ENCODE measurements at places on chromosomes 16 and 17.

DNA sequence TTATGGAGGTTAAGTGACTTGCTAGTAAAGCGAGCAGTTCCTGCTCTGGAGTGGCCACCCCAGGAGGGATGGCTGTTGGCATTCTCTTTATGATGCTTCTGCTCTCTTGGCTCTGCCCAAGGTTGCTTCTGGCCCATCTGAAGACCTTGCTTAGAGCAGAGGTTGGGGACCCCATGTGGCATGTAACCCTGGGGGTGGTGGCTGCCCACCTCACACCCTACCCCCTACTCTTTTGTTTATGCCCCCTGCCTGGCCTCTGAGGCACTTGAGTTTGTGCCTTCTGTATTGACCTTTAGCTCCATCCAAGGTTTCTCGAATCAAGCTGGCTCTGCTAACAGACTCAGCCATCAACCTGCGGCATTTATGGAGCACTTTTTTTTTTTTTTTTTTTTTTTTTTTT is 214.6 kb downstream of the MSI2 start:
- no peaks in the 10 kb centered on the region for H3K36me3 ChIP-seq
- no peak for DNase-seq
- no peak overlapping the region for H3K27ac ChIP-seq
- H3K4me1 ChIP-seq: peaks cover 10% of the 10 kb centered on the region

DNA sequence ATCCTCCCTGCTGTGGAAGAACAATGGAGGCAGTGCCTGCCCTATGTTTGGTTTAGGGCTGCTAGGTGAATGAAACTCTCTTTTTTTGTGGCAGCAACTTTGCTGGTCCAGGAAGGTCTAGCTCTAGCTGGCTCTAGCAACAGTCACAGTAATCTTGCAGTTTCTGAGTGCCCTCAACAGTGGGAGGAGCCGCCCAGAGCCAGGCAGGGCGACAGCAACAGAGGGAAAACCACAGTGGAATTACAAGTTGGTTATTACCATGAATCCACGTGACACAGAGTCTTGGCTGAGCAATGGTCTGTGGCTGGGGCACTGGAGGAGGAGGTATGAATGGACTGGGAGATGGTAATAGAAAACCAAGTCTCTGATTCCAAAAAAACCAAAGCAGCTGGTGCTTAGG is 10.3 kb downstream of the HSPB9 start:
- DNase-seq: no peak
- no peaks in the 10 kb centered on the region for H3K36me3 ChIP-seq
- no peaks in the 10 kb centered on the region for H3K27me3 ChIP-seq
- H3K4me1 ChIP-seq: peaks cover 91% of the 10 kb centered on the region
- H3K27ac ChIP-seq: peak overlapping the region; percentile 90
- no peak overlapping the region for H3K4me3 ChIP-seq

- no peak overlapping the region for H3K27ac ChIP-seq
- peaks cover 3% of the 10 kb centered on the region for H3K27me3 ChIP-seq
- H3K4me1 ChIP-seq: peaks cover 14% of the 10 kb centered on the region
- no peak for DNase-seq
- H3K36me3 ChIP-seq: no peaks in the 10 kb centered on the region
Measured at GRCh38 chr16:568401-569258, 1.1 kb upstream of the PIGQ start.

DNA sequence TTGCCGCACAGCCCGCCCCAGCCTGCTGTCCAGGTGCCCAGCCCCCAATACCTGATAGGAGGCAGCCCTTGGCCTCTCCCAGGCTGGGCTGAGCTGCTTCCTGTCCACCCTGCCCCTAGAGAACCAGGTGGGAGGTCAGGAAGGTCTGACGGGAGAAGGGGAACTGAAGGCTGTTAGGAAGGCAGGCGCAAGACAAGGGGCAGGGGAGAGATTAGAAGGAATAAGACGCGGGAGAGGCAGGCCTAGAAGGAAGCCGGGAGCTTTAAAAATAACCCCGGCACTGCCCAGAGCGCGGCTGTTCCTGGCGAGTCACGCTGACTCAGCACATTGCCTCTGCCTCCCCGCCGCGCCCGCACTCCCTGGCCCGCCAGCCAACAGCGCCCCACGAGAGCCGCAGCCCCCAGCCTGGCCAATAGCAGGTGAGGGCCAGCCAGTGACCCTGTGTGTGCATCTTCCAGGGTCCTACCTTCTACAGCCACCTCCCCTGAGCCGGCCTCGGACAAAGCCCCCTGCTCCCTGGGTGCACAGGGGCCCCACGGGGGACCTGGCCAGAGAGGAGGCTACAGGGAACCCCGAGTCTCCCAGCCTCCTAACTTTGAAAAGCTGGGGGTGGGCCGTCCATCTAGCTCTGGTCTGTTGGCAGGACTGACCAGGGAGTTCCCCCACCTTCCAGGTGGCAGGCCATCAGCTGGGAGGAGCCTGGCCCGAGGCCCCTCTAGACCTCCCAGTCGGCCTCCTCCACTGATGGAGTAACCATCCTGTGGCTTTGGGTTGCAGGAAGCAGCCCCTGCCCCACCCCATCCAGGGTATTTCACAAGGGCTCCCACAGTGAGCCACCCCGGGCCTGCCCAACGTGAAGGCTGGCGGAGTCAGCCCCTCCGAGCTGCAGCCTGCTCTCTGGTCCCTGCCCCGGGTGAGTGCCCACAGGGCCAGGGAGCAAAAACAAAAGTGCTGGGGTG is 4.0 kb downstream of the MAFG start:
- peaks cover 39% of the 10 kb centered on the region for H3K36me3 ChIP-seq
- peaks cover 86% of the 10 kb centered on the region for H3K4me1 ChIP-seq
- peak overlapping the region; percentile 98 for H3K27ac ChIP-seq
- H3K27me3 ChIP-seq: peaks cover 8% of the 10 kb centered on the region

DNA sequence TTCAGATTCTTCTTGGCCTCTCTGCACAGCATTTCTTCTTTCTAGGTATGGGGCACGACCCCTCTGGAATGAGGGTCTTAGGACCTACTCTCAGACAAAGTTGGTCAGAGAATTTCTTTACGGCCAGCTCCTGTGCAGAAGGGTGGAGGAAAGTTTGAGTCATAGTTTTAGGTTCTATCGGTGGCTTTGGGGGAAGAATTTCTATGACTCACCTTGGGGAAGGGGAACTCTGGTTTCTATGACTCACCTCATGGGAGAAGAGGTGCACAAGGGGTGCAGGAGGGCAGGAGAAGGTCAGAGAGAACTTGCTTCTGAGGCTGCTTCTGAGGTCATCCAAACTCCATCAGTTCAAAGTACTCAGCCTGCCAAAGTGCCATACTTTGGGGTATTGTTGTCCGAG is 2.5 kb upstream of the ABCC12 start:
- peaks cover 14% of the 10 kb centered on the region for H3K4me1 ChIP-seq
- no peaks in the 10 kb centered on the region for H3K36me3 ChIP-seq
